Glomerular endothelial cell (primary cell): ENCODE measurements at places on chromosomes 11 and 22.

- no peak for DNase-seq
Measured at GRCh38 chr11:117752071-117752470, 44.9 kb downstream of the DSCAML1 start.

DNA sequence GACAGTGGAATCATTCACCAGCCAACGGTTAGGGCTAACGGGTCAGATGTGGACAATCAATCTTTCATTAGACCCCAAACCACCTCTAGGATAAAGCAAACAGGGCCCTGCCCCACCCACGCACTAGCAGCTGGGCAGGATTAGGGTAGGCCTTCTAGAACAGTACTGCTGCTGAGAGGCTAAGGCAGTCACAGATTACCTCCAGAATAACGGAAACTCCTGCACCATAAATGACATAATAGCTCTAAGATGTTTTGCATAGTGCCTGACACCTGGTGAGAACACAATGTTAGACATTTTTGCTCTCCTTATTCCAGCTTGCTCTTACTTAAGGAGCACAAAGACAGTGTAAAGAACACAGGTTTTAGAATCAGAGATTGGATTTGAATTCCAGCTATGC lies 1.8 kb downstream of the SYTL2 start:
- DNase-seq: no peak

GRCh38 chr11:107840129-107840484 lies 18.5 kb downstream of the SLC35F2 start:
- DNase-seq: no peak

DNA sequence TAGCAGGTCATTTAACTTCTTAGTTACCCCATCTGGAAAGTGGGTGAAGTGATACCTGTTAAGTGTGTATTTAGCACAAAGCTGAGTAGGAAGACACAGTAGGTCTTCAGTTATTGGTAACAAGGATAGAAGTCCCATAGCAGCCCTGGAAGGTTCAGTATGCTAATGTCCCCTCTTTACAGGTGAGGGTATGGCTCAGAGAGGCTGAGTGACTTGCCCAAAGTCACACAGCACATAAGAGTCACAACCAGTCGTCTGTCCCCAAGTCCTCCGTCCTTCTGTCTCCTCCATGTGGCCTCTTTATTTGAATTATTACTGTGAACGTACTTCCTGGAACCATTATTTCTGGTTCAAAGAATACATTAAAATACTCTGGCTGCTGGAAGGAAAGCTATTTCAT lies 10.5 kb downstream of the ASPHD2 start:
- DNase-seq: no peak

DNA sequence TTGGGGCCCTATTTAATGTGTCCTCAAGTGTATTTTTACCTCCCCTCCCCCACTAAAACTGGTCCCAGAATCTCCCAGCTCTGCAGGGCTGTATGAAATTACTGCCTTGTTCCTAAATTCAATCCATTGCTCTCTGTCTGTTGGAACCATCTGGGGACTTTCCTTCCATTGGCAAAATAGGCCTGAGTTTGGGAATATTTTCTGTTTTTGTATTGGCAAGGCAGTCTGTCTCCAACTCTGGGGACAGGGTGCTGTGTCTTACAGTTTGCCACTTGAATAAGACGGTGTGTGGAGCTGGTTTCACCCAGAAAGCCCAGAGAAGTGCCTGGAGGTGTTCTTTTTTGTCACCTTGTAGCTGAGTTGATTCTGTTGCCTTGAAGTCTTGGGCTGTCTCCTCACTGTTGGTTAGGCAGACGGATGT lies 1.3 kb downstream of the PACS1 start:
- DNase-seq: no peak

DNA sequence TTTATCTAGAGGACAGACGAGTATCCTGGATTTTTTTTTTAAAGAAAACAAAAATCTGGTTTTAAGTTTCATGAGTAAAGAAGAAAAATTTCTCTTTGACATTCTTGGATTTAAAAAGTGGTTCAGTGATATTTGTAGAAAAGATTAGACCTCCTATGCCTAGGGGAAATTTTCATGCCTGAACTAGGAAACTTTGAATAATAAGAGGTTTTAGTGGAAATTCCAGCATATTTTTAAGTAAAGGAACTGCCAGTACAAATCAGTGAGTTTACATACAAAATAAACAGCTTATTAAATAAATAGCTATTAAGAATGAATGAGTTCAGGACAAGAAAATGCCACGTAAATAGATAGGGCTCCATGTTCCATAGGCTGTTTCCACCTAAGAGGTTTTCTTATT lies 17.5 kb downstream of the JAM3 start:
- no peak for DNase-seq
